NCI-H446 treated with DMSO at 0.1 percent for 48 hours (cell line): ENCODE measurements at places on chromosomes 11 and 22.

DNA sequence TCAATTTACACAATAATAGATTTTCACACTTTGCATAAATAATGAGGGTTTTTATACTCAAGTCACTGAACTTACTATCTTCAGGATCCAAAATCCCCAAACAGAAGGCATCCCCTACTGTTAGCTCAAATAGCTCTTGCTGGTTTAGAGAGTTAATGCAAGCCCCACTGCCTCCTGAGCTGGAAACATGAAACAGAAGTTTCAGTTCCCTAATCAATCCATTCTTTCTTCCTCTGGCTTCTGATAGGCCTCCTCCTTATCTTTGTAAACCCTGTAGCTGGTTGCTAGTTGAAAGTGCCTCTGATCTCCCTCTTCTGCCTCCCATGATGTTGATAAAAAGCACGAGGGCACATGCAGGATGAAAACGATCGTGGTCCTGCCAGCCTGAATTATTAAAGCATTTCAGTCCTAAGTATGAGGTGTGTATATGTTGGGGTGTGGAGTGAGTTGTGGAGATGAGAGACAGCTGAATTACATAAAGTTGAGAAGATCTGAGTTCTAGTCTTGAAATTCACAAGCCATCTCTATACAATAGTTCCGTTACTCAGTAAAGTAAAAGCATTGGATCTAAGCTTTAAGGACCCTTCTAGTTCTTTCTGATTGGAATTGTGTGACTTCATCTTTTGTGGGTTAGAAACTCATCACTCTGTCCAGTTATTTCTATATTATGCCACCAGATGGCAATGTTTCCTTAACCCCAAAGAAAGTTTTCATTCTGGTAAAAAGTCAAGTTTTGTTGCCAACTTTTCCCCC lies 35.0 kb upstream of the EHF start:
- peak; percentile 16 for DNase-seq

DNA sequence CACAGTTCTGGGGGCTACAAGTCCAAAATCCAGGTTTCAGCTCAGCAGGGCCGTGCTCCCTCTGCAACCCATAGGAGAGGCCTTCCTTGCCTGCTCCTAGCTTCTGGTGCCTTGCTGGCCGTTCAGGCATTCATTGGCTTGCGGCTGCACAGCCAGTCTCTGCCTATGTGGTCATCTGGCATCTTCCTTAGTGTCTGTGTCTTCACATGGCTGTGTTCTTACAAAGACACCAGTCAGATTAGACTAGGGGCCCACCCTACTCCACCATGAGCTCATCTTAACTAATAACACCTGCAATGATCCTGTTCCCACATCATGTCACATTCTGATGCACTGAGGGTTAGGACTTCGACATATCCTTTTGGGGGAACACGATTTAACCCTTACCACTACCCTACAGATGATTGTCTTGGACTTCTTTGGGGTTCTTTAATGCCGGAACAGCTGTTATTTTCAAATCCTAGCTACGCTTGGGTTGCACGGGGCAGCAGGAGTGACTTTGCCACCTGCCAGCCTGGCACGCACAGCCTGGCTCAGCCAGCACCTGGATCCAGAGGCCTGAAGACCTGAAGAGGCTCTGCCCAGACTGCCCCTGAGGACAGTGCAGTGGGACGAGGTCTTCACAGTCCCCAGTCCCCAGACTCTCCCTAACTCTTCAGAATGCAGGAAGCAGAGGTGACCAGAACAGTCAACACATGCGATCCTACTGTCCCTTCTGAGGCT lies 7.7 kb upstream of the NEAT1 start:
- no peak for DNase-seq

- no peak for DNase-seq
These were observed 5.6 kb upstream of the ANKRD13D start for GRCh38 chr11:67283481-67283963.

GRCh38 chr11:67114275-67114896 lies 4.7 kb upstream of the KDM2A start:
- DNase-seq, result no peak

DNA sequence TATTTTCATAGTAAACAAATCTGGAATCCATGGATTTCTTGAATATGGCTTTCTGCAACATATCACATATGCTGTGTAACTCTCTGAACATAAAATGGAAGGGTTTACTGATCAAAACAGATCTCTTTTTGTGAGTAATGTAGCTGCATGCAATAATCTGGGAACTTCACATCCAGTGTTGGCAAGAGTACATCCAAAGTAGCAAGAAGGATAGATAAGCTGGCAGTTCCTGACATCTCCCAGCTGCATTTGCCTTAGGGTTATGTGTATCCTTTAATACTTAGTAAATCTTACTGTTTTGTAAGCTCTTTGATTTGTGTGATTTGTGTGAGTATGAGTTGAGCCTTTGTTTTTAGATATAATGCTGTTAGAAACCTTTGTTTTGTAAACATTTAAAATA lies 280.4 kb upstream of the CNTN5 start:
- DNase-seq, result no peak
